ENCODE measurements at places on chromosomes 11 and 22.

- DNase-seq, result no peak
Observed at GRCh38 chr11:82682003-82682751, 51.5 kb downstream of the FAM181B start.

DNA sequence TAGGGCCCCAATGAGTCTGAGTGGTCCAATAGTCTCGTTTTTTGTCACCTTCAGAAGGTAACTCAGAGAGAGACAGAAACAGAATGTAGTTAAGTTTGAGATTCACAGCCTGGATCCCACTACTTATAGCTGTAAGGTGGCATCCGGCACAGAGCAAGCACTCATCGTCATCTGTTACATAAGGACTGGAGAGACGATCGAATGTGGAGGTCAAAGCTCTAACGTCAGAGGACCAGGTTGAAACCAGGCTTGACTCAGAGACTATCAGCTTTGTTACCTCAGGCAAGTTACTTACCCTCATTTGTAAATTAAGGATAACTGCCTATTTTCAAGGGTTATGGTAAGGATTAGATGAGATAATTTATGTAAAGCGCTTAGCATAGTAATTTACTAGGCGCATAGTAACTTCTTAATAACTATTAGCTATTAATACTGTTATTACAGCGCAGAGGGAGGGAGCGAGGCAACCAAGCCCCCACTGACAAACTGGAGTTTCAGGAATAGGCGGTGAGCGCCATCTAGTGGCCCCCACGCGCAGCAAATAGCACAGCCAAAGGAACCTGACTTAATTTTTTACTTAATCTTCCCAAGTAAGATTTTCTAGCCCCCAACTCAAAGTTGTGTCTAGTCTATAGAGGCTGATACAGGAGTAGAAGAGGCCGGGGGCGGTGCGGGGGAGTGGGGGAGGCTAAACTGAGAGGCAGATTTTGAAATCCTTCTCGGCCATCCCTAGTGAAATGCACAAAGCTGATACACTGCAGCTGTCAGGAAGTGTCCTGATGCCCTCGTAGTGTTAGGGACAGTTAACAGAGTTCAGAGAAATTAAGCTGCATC, 29.0 kb upstream of the API5 start:
- DNase-seq, result no peak

DNA sequence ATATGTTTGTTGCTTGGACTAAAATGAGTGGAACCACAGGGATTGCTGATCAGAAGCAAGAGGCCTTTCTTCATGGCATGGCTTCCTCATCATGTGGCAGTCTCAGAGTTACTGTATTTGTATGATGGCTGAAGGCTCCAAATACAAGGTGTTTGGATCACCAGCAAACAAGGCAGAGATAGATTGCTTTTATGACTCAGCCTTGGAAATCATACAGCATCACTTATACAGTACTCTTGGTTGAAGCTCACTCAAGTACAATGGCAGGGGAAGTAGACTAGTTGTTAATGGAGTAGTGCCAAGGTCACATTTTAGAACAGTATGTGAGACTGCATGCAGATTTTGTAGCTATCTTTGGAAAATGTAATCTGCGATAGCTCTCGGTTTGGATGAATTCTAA, 16.6 kb downstream of the CAPRIN1 start:
- no peak for DNase-seq

- no peak for DNase-seq
Observed at GRCh38 chr22:19981961-19982920, 34.4 kb downstream of the ARVCF start.

DNA sequence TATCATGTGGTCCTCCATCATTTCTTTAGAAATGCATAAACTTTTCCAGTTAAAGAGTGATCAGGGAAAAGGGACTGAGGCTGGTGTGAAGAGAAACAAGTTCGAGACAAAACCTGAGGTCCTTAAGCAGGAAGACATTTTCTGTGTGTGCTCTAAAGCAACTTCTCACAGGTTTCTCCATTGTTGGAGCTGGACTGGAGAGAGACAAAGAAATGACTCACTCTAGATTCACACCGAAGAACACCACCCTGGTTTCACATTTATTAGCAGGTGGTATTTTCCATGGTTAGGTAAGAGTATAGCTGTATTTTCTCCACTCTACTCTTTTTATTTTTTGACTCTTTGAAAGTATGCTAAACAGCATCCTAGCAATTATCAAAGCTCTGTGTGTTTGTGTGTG, 736.4 kb downstream of the KCNA4 start:
- DNase-seq, result no peak

GRCh38 chr22:41339823-41340222, 38.5 kb downstream of the ZC3H7B start:
- no peak for DNase-seq

DNA sequence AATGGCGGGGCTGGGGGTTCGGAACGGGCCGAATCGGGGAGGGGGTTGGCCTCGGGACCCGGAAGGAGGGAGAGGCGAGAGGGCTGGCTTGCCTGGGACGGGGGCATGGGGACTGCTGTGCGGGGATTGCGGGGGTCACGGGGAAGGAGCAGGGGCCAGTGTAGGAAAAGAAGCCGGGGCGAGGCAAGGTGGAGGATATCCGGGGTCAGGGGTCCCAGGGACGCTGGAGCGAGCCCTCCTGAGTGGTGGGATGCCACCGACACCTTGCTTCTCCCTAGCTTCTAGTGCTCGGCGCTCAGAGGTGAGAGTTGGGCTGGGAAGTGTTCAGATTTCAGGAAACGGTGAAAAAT, 426 bp upstream of the GDPD5 start:
- no peak for DNase-seq

DNA sequence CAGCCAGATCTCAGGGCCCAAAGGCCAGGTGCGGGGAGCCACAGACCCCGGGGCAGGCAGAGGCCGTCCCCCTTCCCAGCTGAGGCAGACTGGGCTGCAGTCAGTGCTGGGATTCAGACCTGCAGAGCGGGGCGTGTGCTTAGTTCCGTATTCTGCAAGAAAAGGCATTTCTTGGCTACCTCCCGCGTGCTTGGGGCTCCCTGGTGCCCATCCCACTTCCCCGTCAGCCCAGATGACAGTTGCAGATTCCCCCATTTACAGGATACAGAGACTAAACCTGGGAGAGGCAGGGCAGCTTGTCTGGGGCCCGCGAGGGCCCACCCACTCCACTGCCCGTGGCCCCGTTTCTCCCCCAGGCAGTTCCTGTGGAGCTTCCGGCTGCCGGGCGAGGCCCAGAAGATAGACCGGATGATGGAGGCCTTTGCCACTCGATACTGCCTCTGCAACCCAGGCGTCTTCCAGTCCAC, 18.3 kb downstream of the CYTH4 start:
- DNase-seq, result no peak

GRCh38 chr22:48395201-48395600, 1432.5 kb downstream of the BRD1 start:
- DNase-seq, result no peak
